ENCODE measurements at places on chromosomes 11 and 22.

GRCh38 chr22:36198536-36198935 lies 3.1 kb downstream of the APOL4 start:
- DNase-seq: no peak

DNA sequence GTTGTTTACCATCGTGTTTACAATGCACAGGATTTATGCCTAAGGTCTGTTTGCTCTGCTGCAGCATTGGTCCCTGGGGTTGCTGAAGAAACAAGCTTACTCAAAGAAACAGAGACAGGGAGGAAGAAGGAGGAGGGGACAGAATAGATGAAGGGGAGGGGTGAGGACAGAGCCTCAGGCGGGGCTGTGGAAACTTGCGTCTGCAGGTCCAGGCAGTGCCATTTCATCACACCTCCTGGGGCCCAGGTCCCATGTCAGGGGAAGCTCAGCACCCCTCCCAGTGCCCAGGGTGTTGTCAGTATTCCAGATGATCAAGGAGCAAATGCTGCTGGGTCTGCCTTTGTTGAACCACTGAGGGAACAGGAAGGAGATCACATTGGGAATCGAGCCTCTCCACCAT lies 1406.8 kb downstream of the TBC1D22A start:
- no peak for DNase-seq

DNA sequence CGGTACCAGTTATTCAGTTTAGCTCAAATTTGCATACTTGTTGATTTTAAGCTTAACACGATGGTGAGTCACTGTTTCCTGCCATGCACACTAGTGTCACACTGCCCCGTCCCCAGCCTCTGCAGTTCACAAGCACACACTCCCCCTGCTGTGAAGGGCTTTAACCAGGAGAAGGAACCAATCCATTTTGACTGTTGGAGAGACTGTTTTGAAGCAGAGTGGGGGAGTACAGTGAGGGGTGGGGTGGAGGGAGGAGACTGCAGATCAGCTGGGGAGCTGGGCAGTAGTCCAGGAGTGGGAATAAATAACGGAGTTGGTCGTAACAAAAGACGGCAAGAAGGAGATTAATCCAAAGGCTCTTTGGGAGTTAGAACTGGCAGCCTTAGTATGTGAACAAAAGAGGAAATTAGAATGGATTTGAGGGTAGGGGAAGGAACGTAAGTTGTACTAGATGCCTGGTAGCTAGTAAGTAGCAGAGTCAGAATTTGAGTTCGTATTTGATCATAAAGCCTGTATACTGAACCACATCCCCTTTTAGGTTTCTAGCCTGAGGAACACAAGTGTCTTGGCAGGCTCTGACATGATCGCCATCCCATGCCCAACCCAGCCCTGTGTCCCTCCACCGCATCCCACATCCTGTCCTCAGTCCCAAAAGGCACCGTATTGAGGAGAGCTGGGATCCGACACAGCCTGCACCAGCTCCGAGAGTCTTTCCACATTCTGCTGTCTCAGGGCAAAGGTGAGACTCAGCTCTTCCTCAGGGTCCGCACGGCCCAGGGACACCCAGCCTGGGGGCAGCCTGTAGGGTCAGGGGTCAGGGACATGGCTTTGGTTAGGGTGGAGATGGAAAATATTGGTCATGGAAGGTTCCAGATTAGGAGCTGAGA lies 862 bp downstream of the TPP1 start:
- peak; percentile 71 for DNase-seq

GRCh38 chr11:116420770-116421528 lies 351.8 kb downstream of the BUD13 start:
- no peak for DNase-seq

GRCh38 chr11:120884154-120885020 lies 139.5 kb upstream of the TBCEL start:
- no peak for DNase-seq

GRCh38 chr11:66080055-66080817 lies 10.2 kb downstream of the PACS1 start:
- DNase-seq: peak; percentile 74

DNA sequence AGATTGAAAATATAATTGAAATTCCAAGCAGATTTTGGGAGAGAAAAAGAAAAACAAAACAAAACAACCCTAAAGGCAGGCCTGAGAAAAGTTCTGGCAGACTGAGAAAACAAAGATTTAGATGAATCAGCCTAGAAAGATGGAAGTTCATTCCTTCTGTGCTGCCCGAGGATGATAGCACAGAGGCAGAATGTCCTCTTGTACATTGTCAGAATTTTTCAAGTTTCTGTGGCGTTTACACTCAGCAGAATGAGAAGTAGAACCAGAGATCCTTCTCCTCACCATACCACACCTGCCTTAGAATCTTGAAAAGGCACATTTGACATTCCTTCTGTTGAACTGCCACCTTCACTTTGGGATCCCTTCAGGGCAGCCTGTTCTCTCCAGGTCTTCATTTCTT lies 62.5 kb upstream of the IZUMO1R start:
- DNase-seq: peak; percentile 19

- peak; percentile 78 for DNase-seq
These were observed 47.6 kb upstream of the OLFML1 start for GRCh38 chr11:7437696-7438095.

DNA sequence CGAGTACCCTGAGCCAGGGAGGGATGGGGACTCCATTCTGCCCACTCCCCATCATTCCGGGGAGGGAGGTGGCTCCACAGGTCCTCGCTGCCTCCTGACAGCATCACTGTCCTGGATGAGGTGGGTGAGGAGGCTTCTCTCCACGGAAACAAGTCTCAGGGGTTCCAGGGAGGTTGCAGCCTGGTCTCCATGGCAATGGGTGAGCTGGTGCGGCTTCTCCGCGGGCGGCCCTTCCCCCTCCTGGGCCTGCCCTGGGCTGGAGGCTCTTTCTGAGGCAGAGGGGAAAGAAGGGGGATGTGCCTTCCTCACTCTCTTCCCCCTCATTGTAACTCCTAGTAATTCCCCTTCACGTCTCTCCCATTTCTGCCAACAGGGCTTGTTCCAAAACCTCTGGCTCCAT lies 37.1 kb upstream of the PARVG start:
- no peak for DNase-seq

DNA sequence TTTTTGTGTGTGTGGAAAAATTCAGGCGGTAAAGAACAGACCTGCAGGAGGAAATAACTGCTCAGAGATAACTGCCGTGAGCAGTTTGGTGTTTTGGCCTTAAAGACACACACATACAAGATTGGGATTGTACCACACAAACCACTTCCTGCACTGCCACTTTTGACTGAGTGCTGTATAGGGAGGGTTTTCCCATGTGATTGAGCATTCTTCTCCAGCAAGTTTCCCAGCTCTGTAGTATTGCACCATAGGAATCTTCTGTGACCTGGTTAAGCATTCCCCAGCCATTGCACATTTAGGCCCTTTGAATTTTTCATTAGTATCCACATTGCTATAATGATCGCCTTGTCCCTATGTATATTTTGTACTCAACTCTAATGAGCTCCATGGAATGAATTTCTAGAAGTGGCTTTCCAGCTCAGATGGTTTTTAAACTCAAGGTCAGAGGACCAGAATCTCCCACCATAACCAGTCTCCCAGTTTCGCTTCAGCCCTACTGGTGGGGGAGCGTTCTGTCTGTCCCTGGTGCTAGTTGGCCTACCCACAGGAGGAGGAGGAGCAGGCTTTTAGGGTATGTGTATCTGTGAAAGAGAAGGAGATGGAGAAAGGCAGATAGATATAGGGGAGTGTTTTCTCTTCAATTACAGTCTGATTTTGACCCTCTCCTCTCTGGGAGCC lies 9.3 kb downstream of the CD82 start:
- peak; percentile 87 for DNase-seq

DNA sequence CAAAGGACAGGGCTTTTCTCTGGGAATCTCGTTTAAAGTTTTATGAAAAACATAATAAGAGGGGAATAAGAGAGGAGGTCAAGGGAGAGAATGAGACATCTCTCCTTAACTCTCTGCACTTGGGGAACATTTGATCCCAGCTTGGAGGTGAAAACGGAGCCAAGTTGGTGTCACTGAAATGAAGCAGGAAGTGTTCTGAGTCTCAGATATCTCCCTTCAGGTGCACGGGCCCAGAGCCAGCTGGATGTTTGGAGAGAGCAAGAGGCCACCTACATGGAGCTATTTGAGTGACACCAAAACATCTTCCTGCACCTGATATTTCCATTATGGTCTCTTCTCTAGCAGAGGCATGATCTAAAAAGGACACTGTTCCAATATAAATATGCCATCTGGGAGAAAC lies 85.7 kb downstream of the BLID start:
- DNase-seq: no peak

DNA sequence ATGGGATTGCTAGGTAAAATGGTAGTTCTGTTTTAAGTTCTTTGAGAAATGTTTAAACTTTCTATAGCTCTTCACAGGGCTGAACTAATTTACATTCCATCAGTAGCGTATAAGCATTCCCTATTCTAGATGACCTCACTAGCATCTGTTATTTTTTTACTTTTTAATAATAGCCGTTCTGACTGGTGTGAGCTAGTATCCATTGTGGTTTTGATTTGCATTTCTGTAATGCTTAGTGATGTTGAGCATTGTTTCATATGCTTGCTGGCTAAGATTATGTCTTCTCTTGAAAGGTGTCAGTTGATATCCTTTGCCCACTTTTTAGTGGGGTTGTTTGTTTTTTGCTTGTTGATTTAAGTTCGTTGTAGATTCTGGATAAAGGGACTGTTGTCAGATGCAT lies 35.9 kb downstream of the MMP27 start:
- DNase-seq: no peak

All from HFFc6 (cell line).